ENCODE measurements at places on chromosomes 3 and 15.

- DNase-seq, result no peak
Measured at GRCh38 chr3:69105320-69105719, 17.1 kb downstream of the LMOD3 start.

GRCh38 chr3:183313351-183313750 lies 60.3 kb downstream of the B3GNT5 start:
- DNase-seq, result no peak

DNA sequence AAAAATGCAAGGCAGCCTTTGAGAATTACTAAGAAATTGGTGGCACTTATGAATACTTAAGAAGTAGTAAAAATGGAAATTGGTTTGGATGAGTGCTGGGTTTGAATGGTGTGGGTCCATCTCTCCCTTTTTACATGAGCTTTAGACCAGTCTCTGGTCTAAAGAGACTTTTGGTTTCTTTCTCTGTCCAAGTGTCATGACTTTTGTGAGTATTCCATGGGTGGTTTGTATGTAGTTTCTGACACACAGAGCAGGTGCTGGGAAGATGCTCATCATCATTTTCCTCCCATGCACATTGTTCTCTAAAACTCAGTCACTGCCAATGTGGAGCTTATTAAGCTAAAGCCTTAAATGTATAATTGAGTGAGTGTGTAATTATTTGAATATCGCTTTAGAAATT lies 63.5 kb downstream of the KAT2B start:
- DNase-seq, result no peak

- DNase-seq, result no peak
Measured at GRCh38 chr3:182636646-182637045, 156.7 kb upstream of the ATP11B start.

GRCh38 chr15:49826640-49827234 lies 205.9 kb downstream of the DTWD1 start:
- DNase-seq, result no peak

GRCh38 chr3:57978316-57978715 lies 29.9 kb upstream of the FLNB start:
- DNase-seq, result no peak

DNA sequence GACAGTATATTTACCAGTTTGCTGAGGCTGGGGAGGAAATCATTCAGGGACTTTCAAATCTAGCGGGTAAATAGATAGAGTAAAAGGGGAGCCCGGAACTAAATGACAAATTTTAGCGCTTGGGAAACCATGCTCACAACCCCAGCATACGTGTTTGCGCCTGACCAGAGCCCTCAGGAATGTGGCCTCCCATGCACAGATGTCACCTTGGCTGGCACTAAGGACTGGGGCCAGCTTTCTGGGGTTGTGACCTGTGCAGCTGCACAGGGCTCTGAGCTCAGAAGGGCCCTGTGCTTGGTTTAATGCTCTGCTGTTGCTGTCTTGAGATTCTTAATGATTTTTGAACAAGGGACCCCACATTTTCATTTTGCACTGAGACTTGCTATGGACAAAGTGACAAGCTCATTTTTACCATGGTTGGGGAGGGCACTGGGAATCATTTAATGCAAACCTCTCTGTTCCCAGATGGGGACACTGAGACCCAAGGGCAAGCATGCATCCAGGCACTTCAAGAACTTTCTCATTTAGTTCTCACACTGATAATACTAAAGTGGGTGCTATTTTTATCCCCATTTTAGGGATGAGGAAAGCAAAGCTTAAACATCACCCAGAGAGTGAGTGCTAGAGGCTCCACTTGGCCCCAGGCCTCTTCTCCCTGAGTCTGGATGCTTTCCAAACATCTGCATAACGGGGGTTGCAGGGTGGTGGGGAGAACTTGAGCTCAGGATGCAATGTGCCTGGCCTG lies 44.1 kb upstream of the FAM107A start:
- DNase-seq, result no peak

- no peak for DNase-seq
Measured at GRCh38 chr3:101166150-101166549, 154.2 kb downstream of the IMPG2 start.

DNA sequence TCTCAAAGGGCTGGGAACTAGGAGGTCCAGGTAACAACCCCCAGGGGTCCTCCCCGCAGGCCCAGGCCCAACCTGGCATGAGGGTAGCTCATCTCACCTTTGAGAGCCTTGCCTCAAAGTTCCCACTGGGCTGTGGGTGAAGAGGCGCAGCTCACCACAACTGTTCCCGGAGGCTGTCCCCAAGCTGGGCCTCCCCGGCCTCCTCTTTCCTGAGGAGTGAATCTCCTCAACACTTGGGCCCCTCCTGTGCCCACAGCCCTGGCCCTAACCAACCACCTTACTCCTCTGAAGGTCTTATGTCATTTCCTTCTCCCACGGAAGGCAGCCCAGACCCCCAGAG lies 27.5 kb upstream of the CORO2B start:
- no peak for DNase-seq

- DNase-seq, result no peak
Measured at GRCh38 chr15:64858021-64858575, 16.4 kb downstream of the PLEKHO2 start.

GRCh38 chr3:170130532-170130931 lies 51.0 kb downstream of the PHC3 start:
- no peak for DNase-seq

- DNase-seq, result no peak
Measured at GRCh38 chr3:6062261-6063187, 798.4 kb upstream of the GRM7 start.

GRCh38 chr15:34311563-34311962 lies 26.0 kb downstream of the SLC12A6 start:
- no peak for DNase-seq

- DNase-seq, result no peak
Measured at GRCh38 chr3:27805282-27805681, 83.2 kb upstream of the EOMES start.

GRCh38 chr15:57305009-57305408 lies 71.3 kb upstream of the CGNL1 start:
- no peak for DNase-seq

- DNase-seq, result no peak
Measured at GRCh38 chr3:194967151-194968117, 281.8 kb downstream of the FAM43A start.

DNA sequence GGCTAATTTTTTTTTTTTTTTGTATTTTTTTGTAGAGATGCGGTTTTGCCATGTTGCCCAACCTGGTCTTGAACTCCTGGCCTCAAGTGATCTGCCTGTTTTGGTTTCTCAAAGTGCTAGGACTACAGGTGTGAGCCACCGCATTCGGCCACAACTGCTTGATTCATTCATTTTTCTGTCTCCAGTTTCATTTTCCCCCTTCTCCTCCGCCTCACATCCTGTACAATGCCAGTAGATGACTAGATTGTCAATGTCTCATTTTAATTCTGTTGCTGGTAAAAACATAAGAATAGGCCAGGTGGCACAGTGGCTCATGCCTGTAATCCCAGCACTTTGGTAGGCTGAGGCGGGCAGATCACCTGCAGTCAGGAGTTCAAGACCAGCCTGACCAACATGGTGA lies 12.0 kb upstream of the ZNF592 start:
- peak; percentile 94 for DNase-seq

DNA sequence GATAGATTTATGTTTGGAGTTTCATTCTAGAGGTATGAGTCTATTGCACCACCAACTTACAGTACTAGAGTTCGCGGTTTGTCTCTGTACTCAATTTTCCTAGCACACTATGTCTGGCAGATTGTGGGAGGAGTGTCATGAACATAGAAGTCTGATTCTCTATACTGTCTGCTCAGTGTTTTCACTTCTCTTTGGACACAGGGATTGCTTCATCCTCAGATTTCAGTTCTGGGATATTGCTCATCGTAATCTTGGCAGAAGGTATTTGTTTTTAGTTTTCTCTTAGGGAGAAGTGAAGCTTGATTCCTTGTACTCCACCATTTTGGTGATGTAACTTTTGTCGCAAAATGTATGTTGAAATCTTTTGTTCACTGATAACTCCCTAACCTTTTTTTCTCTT lies 27.8 kb upstream of the AZI2 start:
- DNase-seq, result no peak

DNA sequence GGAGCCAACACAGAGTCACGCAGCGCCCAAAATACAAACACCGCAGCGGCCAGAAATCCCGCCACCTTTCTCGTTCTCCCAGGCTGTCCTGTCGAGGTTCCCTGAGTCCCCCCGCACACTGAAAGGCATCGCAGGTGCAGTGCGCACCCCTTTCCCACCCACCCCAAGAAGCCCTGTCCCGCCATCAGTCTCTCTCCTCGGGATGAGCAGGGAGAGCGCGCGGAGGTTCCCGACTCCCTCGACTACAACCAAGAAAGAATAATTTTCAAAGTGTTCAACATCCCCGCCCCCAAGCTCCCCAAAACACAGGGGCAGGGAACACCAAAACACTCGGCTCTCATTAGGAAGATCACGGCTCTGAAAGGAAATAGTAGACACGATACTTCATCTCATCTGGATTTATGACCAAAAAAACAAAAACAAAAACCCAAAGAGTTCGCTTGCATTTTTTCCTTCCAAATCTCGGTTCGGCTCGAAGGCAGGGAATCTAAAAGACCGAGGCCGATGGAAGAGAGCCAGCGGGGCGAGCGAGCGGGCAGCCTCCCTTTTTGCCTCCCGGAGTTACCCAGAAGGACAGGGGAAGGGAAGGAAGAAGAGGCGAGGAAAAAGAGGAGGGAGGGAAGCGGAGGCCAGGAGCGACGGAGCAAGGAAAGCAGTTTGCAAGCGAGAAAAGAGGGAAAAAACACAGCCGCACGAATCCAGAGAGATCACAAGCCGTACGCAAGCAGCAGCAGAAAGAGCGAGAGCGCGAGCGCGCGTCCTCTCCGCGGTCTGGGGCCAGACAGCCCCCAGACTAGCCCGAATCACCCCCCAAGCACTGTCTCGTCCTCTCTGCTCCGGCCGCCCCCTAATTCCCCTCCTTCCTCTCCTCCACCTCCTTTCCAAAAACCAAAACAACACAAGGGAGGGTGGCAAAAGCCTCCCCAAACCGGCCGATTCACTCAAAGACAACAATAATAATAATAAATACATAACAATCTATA lies 808 bp downstream of the BCL6 start:
- DNase-seq, result peak; percentile 49

DNA sequence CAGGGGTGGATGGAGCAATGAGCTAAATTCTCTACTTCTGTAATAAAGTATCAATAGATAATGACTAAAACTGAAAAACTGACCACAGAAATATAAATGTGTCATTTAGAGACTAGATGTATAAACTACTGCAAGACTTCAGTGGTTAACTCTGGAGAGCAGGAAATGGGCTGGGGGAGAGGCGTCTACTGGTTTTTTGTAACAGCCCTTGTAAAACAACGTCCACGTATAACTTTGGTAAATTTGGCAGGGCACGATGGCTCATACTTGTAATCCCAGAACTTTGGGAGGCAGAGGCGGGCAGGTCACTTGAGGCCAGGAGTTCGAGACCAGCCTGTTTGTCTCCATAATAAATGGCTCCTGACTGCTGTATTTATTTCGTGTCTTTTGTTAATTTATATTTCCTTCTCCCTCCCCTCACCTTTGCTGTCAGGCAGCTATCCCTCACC lies 12.5 kb downstream of the RAB27A start:
- DNase-seq, result peak; percentile 95

- no peak for DNase-seq
Measured at GRCh38 chr3:142940472-142940871, 23.0 kb downstream of the PAQR9 start.

GRCh38 chr3:138600100-138600745 lies 6.2 kb upstream of the CEP70 start:
- no peak for DNase-seq

GRCh38 chr3:188231456-188231855 lies 77.5 kb downstream of the LPP start:
- no peak for DNase-seq

DNA sequence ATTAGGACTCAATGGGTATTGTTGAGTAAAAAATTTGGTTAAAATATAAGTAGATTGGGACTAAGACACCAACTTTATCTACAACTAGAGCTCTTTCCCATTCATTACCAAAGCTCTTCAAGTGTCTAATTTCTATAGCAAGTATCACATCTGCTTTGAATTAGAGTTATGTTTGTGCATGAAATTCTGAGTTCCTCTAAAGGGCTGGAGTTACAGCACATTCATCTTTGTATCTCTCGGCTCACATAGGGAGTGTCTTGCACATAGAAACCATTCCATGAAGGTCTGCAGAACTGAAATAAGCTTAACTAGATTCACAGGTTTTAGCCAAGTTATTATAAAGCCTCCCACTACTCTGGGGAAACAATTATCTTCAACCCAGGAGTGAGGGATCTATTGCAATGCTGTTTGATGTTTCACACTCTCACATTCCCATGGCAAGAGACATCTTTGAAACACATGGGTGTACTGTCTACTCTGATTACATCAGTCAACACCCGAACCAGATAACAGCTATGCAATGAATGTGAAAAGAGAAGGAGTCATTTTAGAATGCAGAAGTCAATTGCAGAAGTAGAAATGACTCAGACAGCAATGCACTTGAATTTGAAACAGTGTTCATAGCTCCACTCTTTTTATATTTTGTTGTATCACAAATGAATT lies 93.1 kb upstream of the KBTBD8 start:
- peak; percentile 22 for DNase-seq

DNA sequence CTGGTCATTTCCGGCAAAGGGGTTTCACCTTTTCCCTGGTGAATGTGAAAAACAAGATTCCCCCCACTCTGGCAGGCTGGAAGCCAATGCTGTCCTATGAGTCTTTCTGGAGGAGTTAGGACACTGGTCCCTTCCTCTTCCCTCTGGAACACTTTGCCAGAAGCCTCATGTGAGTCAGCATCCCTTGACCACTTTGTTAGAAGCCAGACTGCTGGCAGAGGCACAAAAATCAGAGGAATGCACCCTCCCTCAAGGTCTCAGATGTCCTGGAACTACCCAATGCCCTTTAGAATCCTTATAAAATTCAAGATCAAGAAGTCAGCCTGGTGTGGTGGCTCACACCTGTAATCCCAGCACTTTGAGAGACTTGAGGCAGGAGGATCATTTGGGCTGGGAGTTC lies 26.6 kb downstream of the ITGB5 start:
- DNase-seq, result no peak

DNA sequence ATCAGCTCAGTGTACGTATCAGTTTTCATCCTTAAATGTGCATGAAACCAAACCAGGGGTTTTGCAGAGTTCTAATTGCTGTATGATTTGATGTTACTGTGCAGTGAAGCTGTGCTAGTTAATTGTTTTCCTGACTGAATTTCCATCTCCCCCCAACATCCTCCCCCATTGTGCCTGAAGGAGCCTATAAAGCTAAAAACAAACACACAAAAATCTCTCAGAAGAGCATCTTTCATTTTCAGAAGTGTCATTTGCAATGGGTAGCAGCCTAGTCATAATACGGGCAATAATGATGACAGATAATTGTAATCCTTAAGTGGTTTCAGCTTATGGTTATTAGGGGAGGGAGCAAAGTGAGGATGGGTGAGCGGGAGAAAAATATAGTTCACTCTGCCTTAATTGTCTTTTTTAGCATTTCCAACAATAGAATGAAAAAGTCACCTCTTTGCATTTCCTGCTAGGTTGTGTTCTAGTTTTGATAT lies 207.9 kb upstream of the TBL1XR1 start:
- DNase-seq, result no peak

GRCh38 chr3:16770021-16770420 lies 114.7 kb upstream of the PLCL2 start:
- DNase-seq, result no peak
